HCT116 (cell line): ENCODE measurements at places on chromosomes 12 and 14. TPM values are rescaled to one million over a fixed set of nuclear protein-coding genes. Genes with fewer than 3 reads are reported as not detected.

- no peak for DNase-seq
Measured at GRCh38 chr12:93540466-93540865, 32.0 kb upstream of the SOCS2 start.

GRCh38 chr12:90984114-90984513, 20.7 kb downstream of the EPYC start:
- DNase-seq: no peak

Gene NGB
- total RNA-seq: not detected

Gene ATP5F1B
- 1,051 TPM for total RNA-seq

Gene SYT1
- total RNA-seq: 44.9 TPM

Gene FGFR1OP2
- 29.6 TPM for total RNA-seq

GRCh38 chr14:89138846-89139245, 278.2 kb downstream of the FOXN3 start:
- no peak for DNase-seq

DNA sequence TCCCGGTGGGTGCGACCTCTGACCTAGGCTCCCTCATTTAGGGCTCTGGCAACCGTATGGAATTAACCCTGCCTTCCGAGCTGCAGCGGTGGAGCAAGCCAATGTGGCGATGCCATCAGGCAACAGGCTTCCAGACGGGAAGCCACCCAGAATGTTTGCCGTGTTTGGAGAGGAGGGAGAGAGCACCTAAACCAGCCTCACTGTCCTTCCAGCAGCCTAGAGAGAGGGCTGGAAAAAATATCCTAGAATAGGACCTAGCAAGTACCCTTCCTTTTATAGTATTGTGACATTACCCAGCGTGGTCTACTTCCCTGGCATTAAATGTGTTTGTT, 287 bp upstream of the SLC2A13 start:
- DNase-seq: no peak

- DNase-seq: no peak
Measured at GRCh38 chr14:92704821-92705220, 43.6 kb downstream of the LGMN start.

- DNase-seq: no peak
Measured at GRCh38 chr12:103197725-103198388, 240.4 kb downstream of the ASCL1 start.

Gene GNG2
- total RNA-seq: 0.74 TPM

- DNase-seq: no peak
Measured at GRCh38 chr12:57215668-57216013, 953 bp upstream of the NXPH4 start.

DNA sequence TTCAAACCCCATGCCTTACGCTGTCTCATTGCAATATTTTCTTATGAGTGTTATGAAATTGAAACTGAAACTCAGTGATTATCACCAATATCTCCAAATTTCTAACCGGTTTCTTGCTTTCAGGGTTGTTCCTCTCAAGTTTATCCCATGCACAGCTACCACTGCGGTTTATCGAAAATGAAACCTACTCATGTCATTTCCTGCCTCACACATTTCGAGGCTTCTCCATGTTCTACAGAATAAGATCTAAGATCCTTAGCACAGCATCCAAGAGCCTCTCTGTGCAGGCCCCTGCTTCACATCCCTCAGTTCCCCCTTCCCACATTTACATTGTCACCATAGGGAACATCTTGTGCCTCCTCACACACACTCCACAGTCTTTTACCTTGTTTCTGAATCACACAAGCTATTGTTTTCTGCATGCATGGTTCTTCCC, 45.5 kb upstream of the FAR2 start:
- no peak for DNase-seq

Gene CDH24
- 19.3 TPM for total RNA-seq

DNA sequence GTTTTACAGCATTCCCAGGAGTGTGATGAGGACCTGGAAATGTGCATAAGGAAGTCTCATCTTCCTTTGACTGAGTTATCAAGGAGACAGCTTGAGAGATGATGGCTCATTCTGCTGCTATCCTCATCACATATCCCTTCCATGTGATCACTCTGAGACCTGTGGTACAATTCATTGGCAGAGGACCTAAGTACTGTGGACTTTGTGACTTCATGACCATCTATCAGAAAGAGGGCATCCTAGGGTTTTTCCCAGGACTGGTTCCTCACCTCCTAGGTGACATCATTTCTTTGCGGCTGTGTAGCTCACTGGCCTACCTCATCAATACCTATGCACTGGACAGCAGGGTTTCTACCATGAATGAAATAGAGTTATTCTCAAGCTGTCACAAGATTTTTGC, 172.1 kb upstream of the PLEKHG7 start:
- DNase-seq: no peak

Gene IL23A
- total RNA-seq: 0.59 TPM

Gene NELL2
- total RNA-seq: 1.1 TPM

Gene B4GALNT1
- total RNA-seq: 31.3 TPM

DNA sequence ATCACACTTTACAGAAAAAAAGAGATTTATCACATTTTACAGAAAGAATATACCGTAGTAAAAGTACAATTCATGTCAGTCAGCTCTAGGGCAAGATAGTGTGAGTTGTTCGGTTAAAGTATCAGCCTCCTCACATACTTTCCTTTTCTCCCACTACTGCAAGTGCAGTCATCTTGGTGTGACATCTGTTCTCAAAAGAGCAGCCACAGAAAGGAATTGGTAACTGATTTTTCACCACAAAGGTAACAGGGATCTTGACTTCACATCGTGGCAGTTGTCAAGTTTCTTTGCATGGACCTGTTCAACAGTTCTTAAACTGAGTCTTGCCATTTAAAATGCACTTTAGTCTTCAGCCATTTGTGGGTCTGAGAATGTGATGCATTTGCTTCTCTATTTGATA, 5.0 kb upstream of the E2F7 start:
- no peak for DNase-seq

Gene RTL1
- not detected for total RNA-seq

DNA sequence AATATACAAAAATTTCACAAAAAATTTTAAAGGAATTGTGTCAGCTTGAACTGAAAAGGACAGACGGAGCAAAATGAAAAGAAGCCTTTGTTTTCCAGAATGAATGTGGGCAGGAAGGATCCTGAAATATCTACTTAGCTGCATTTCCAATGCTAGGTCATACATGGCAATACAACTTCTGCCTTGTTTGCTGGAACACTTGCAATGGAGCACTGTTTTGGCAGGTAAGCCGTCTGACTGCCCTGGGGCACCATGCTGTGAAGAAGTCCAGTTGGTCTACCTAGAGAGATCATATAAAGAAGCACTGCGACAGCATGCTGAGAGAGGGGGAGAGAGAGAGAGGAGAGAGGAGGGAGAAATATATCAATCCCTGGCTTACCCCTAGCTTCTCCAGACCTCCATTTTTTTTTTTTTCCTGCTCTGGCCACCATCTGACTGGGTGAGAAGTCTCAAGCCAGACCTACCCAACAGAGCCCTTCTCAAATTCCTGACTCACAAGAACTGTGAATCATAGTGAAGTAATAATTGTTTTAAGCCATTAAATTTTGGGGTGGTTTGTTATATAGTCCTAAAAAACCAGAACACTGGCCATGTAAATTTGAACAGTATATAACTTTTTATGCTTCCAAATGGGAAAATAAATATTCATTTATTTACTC, 97.1 kb upstream of the PRICKLE1 start:
- no peak for DNase-seq

GRCh38 chr12:94235848-94236247, 87.5 kb downstream of the PLXNC1 start:
- DNase-seq: no peak

- DNase-seq: no peak
Measured at GRCh38 chr12:93177208-93178153, 200.2 kb upstream of the NUDT4 start.

DNA sequence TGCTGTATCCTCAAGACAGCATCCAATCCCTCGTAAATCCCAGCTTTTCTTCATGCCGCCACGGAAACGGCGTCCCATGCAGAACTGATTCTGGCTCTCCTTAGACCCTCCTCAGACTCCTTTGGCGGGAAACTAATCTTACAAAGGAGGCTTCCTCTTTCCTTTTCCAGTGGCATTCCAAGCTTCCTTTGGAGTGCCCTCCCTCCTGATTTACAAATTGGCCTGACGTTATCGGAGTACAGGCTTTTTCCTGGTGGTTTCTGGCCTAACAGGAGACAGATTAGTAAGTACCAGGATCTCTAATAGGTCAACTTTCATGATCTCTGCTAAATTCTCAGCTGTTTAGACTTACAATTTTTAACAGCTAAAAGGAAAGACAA, 1.3 kb upstream of the ZDHHC17 start:
- no peak for DNase-seq

Gene BICDL1
- 18.2 TPM for total RNA-seq

- no peak for DNase-seq
Measured at GRCh38 chr12:117714203-117714602, 254.6 kb downstream of the KSR2 start.

GRCh38 chr12:69821032-69821455, 4.0 kb upstream of the MYRFL start:
- DNase-seq: no peak

- no peak for DNase-seq
Measured at GRCh38 chr14:99699861-99700260, 15.8 kb downstream of the CYP46A1 start.

GRCh38 chr12:132238884-132239283, 90.5 kb downstream of the GALNT9 start:
- DNase-seq: no peak

Gene HELB
- 9.3 TPM for total RNA-seq

Gene CRACR2A
- total RNA-seq: 18.4 TPM

DNA sequence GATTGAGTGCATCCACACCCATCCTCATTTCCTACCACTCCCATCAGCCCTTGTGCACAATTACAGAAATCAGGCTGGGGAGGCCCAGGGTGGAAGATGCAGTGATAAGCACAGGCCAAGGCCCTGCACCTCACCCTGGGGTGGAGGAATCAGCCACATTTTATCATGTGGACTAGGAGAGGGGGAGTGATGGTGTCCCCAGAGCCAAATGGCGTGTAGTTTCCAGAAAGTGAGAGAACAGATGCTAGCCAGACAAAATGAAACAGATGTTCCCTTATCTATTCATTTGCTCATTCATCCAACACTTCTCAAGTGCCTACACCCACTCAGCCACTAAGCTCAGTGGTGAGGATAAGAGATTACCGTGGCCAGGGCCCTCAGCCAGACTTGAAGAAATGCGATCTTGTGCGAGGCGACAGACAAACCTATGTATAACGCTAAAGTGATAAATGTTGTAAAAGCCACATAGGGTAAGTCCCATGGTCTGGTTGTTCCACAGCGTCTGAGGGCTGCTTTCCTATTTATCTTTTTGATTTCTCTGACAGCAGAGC, 93.6 kb downstream of the STAB2 start:
- DNase-seq: no peak

Gene KCNMB4
- total RNA-seq: 5.0 TPM

- no peak for DNase-seq
Measured at GRCh38 chr12:100401660-100402059, 44.8 kb downstream of the SLC17A8 start.

DNA sequence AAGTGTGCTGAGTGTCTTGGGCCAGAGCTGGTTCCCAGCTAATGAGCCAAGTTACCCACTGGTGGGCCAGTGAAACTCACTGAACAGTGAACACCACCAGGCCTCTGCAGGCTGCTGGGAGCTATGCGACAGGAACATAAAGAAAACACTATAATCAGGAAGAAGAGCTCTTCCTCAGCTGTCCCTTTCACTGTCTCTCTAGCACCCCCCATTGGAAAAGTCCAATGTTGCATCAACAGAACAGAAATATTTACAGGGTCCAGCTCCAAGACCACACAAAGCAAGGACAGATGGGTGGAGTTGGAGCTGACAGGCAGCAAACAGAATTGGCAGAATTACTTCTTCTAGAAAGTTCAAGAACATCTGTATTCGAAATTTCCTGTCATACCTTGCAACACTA, 903.6 kb upstream of the TMEM132C start:
- DNase-seq: peak; percentile 22

DNA sequence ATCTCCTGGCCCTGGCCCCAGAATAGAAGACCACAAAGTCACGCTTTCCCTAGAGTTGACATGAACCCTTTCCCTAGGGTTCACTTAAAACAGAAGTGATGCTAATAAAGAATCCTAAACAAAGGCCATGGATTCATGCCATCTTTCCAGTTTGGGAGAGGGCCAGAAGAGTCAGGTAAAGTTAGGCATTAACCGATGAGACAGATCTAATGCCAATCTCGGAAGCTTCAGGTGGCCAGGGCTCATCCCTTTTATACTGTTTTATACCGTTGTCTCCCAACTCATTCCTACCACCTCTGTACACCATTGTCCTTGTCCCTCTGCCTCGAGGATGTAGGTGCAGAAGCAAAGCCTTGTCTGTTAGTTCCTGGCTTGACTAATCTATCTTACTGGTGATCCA, 22.8 kb upstream of the ACTR10 start:
- DNase-seq: no peak

DNA sequence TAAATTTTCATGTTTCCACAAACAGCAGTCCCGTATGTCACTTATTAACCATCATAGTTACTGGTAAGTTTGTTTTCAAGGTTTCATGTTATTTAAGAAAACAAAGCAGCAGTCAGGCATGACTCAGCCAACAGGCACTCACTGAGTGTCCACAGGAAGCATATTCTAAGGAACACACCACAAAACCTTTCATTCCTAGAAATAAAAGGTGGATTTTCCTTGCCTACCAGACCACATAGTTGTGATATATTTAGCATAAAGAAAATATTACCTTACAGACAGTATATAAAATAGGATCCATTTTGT, 143.3 kb upstream of the AVPR1A start:
- peak; percentile 58 for DNase-seq

Gene SARNP
- 82.4 TPM for total RNA-seq

DNA sequence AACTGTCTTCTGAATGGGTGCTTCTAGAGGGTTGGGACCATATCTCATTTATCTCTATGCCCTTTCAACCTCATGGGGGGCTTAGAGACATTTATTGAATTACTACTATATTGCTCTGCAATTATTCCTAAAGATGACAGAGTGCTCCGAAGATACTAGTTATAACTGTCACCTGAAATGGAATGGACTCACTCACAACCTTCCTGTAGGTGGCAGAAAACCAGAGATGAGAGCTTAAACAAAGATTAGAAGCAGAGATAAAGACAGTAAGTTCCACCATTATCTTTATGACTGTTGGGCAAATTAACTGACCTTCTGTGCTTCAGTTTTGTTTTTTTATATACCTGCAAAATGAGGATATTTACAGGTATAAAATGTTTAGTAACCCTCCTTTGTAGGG, 31.5 kb upstream of the GTF2A1 start:
- DNase-seq: no peak

Gene ATF7
- 24.0 TPM for total RNA-seq

- DNase-seq: no peak
Measured at GRCh38 chr12:14416658-14417057, 51.2 kb downstream of the ATF7IP start.
